ENCODE measurements at places on chromosomes 16 and 17.

- peak; percentile 70 for DNase-seq
Observed at GRCh38 chr17:16211590-16211989, 3.7 kb downstream of the NCOR1 start.

GRCh38 chr17:1497831-1498230 is 5.3 kb upstream of the MYO1C start:
- no peak for DNase-seq

GRCh38 chr17:42673885-42674754 is 2.7 kb downstream of the PLEKHH3 start:
- DNase-seq: peak; percentile 56

DNA sequence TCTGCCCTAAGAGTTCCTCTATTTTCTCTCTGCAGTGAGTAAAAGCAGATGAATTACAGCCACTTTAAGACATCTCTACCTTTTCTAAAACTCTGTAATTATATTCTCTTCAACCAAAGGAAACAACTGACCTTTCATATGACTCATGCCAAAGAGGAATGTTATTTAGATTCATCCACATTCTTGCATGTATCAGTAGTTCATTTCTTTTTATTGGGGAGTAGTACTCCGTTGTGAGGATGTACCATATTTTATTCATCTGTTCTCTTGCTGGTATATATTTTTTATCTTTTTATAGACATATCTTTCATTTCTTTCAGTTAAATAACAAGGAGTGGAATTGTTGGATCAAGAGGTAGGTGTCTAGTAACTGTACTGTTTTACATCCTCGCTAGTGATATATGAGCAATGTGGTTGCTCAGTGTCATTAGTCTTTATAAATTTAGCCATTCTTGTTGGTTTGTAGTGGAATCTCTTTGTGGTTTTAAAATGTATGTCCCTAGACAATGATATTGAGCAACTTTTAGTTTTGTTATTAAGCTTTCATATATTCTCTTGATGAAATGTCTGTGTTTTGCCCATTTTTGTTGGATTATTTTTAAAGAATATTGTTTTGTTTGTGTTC is 7.8 kb upstream of the MYH8 start:
- peak; percentile 35 for DNase-seq

GRCh38 chr17:2943981-2944380 is 119.4 kb downstream of the OR1D5 start:
- DNase-seq: no peak

DNA sequence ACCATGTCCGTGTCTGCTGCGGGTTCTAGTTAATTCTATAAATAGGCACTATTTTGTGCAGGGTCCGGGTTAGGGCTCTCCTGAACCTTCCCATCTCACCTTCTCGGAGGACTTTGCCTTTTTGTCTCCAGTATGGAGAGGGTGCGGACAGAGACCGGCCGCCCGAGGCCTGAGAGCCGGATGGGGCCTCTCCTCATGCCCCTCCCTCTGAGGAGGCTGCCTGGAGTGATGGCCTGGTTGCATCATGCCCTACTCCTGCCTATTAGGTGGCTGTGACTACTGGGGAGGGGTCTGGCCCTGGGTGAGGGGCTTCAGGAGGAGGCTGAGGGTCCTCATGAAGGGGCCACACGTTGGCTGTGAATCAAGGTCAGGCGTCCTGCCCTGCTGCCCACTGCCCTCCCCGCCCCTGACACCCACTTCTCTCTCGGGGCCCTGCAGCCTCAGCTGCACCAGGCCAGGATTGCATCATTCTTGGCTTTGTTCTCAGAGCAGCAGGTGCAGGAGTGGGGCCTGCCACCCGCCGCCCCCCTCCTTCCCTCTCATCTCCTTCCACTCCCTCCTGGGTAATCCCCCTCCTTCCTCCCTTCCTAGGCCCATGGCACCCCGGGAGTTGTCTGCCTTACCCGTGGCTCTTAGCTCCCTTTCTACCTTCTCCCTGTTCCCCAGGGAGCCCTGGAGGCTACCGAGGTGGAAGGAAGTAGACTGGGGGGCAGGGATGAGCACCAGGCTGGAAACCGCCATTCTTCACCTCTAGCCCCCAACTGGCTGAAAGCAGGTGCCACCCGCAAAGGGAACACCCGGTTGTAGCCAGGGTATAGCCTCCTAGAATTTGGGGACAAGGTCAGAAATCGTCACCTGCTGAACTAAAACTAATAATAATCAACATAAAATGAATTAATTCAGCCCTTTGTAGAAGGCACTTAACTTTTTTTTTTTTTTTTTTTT is 12.7 kb upstream of the ARHGAP23 start:
- DNase-seq: peak; percentile 76

DNA sequence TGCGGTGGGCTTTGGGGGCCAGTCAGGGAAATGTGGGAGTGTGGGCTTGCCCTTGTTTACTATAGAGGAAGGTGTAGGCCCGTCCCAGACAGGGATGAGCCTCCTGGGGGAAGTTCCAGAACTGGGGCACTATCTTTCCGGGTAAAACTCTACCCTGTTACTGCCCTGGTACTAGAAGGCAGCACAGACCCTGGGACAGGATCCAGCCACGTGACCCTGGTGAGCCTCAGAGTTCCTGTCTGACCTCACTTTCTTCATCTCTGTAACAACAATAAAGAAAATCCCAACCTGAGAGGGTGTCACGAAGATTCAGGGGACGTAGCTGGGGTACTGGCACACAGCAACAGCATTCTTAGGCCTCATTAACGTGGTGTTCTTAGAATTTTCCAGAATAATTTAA is 239.6 kb upstream of the FOXF1 start:
- DNase-seq: no peak

DNA sequence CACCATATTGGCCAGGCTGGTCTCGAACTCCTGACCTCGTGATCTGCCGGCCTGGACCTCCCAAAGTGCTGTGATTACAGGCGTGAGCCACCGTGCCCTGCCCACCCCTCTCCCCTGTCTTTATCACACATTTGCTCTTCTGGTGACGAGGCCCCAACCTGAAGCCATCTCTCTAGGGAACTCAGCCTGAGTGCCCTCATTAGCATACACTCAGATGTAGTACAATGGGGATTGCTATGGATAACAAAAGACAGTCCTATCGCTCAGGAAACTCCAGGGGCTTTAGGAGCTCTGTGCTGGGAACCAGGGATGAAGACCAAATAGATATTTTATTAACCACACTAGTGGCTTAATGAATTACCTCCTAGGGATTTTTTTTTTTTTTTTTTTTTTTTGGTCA is 100.7 kb downstream of the MARF1 start:
- no peak for DNase-seq

GRCh38 chr17:66755101-66755943 is 79.6 kb upstream of the CACNG5 start:
- no peak for DNase-seq

- DNase-seq: peak; percentile 99
Observed at GRCh38 chr16:83689385-83689831, 118.4 kb upstream of the HSBP1 start.

- DNase-seq: no peak
Observed at GRCh38 chr16:4785758-4786433, 2.2 kb downstream of the SEPTIN12 start.

- DNase-seq: no peak
Observed at GRCh38 chr17:77769762-77770161, 188.7 kb upstream of the TNRC6C start.

DNA sequence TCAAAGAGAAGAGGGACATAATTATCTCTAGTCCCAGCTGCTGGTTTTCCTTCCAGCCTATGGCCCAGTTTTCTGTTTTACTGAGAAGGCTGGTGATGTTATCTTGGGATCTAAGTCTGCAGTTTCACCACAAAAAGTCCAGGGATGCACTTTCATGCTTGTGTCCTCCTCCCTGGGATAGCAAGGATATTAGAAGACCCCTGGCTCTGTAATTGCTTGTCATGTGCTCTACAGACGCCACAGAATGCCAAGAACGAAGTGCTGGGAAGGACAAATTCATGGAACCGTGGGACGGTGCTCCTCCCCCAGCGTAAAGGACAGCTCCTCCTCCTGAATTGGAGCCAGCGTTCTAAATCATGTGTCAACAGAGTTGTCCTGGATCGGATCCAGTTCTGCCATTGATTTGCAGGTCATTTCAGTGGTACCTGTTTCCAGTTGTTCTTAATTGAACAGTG is 8.6 kb downstream of the MAPT start:
- DNase-seq: no peak

DNA sequence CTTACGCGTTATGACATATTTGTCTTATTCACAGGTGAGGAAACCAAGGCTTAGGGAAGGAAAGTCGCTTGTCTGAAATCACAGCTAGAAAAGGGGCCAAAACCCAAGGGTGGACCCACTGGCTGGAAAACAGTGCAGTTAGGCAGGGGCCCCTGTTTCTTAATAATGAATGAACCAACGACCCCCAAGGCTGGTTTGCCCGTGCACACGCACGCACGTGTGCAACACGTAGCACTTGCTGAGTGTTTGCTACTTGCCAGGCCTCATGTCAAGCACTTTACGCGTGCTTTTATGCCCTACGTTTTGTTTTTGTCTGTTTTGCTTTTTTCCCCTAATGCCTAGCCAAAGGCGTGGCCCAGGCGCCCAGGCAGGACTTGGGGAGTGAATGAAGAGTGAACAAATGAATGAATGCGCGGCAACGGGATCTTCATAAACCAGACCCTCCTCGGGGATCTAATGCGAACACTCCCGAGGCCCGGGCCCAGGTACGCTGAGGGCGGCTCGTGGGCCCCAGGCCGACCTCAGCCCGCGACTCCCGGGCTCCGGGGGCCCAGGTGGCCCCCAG is 571 bp upstream of the USP10 start:
- no peak for DNase-seq

DNA sequence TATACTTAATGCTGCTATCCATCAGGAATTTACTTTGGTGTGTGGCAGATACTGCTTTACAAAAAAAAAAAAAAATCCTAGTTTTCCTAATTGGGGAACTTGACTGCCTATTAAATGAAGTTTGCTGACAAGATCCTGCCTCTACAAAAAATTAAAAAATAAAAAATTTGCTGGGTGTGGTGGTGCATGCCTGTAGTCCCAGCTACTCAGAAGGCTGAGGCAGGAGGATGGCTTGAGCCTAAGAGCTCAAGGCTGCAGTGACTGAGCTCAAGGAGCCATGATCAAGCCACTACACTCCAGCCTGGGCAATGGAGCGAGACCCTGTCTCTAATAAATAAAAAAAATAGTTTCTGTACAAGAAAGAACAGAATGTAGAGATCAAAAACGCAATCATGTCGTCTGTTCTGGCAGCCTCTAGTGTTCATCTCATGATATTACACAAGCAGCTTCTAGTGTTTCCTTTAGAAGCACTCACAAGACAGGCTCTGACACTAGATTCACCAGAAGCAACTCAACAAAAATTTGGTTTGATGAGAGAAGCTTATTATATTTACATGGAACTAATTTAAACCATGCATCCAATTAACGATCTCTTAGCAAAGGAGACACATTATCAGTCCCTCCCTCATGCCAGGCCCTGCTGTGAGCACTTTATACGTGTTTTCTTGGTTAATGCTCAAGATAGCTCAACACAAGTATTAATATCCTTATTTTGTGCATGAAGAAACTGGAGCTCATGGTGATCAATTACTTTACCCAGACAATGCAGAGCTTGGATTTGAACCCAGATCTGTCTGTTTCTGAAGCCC is 6.8 kb upstream of the KRTAP17-1 start:
- DNase-seq: peak; percentile 76

- no peak for DNase-seq
Observed at GRCh38 chr17:61419496-61420046, 19.9 kb downstream of the TBX2 start.

DNA sequence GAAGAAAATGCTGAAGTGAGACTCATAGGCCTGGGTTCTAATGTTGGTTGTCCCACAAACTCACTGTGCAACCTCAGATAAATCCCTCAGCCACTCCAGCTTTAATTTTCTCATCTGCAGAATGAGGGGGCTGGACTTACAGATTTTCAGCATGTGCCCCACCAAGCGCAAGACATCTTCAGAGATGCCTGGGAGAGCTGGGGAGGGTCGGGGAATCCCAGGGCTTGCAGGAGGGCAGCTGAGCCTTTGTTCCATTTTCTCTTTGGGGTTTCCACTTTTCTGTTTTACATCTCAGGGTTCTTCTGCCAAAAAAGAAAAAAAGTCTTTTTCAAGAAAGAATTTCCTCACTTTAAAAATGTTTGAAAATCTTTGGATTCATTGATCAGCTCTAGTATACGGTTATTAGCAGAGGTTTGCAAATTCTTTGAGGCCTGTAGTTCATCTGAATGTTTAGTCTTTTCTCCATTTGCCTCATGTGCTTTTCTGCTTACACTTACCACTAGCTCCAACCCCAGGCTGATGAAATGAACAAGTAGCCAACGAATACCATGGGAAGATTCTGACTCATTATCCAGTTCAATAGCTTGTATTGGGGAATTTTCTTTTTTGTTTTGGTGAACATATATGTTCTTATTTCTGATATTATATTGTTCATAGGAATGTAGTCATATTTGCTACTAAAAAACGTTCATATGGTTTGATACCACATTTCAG is 56.4 kb downstream of the CHD9 start:
- peak; percentile 58 for DNase-seq

- no peak for DNase-seq
Observed at GRCh38 chr17:7972131-7972785, 30.2 kb upstream of the GUCY2D start.

- DNase-seq: no peak
Observed at GRCh38 chr16:62021161-62021581, 15.1 kb downstream of the CDH8 start.

DNA sequence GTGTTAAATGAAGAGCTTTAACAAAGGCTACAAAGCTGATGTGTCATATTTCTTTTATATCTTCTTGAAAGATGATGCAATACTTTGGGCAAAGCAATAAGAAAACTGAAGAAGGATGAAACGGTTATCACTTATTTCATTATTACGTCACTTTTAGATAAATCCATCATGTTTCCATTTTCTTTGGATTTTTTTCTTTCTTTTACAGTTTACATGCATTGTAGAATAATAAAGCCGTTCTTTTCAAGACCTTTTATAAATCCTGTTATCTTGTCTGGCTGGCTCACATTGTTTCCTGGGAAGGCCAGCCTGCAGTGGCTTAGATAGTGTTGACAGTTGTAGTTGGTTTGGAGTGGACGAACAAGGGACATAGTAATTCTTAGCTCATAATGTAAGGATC is 28.9 kb downstream of the TANC2 start:
- DNase-seq: peak; percentile 13

- DNase-seq: no peak
Observed at GRCh38 chr16:56355786-56356275, 69.5 kb downstream of the AMFR start.

- no peak for DNase-seq
Observed at GRCh38 chr16:27722892-27723450, 173.0 kb downstream of the KATNIP start.

DNA sequence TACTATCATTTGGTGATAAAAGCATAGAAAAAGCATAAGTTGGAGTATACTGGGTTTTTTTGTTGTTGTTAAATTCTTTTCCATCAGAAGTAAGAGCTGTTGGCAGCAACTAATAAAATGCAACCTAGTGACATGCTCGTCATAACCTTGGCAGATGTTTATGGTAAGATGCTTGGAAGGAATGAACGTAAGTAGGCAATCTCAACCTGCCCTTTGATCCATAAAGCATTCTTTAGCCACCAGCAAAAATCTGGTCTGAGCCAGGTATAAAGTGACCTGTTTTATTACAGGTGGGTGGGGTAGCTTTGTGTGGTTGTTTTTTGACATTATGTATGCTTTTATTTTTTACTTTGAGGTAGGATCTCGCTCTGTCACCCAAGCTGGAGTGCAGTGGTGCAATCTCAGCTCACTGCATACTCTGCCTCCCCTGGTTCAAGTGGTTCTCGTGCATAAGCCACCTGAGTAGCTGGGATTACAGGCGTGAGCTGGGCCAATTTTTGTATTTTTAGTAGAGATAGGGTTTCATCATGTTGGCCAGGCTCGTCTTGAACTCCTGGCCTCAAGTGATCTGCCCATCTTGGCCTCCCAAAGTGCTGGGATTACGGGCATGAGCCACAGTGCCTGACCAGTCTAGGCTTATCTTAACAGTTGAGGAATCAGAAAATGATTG is 22.0 kb downstream of the WSB1 start:
- no peak for DNase-seq

GRCh38 chr17:29016345-29017210 is 10.7 kb upstream of the SEZ6 start:
- no peak for DNase-seq

All from AG10803 (cell line).